ENCODE measurements at places on chromosomes 2 and 18.

GRCh38 chr18:9951022-9951859 is 37.4 kb downstream of the VAPA start:
- DNase-seq = no peak

- DNase-seq = no peak
These were observed 73.8 kb downstream of the APOB start for GRCh38 chr2:20970068-20970467.

- DNase-seq = no peak
These were observed 187.9 kb upstream of the LHCGR start for GRCh38 chr2:48943436-48943835.

DNA sequence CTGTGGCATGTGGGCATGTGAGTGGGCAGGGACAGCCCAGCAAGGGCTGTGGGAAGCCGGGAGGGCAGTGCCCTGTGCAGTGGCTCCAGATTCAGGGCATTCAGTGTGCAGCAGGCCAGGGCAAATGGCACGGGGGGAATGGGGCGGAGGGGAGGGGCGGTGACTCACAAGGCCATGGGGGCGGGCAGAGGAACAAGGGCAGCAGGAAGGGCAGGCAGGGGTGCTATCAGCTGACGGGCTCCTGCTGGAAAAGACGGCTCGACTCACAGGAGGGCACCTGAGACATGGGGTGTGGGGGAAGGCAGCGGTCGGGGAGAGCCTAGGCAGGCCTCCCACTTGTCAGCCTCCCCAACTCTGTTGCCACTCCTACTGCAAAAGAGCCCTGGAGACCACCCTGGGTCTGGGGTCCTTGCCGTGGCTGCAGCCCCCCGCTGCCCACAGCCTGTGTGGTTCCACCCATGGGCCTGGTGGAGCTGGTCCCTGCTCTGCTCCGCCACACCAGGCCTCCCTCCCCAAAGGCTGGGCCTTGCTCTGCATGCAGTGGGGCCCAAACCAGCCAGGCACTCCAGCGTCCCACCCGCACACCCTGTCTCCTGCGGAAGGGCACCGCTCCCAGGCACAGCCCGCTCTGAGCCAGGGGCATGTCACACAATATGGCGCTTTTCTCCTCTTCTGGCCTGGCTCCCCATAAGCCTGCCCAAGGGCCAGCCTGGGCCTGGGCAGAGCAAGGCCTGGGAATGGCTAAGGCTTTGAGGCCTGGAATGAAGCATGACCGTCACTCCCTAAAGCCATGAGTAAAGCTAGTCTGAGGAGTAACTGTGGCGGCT is 25.9 kb downstream of the HS6ST1 start:
- no peak for DNase-seq

GRCh38 chr2:196565982-196566381 is 73.5 kb upstream of the CCDC150 start:
- no peak for DNase-seq

- no peak for DNase-seq
These were observed 285.4 kb downstream of the NRXN1 start for GRCh38 chr2:50746526-50746925.

Data from epithelial cell of prostate (primary cell).